SJSA1 (cell line): ENCODE measurements at places on chromosomes 1 and 21. TPM values are rescaled to one million over a fixed set of nuclear protein-coding genes. Genes with fewer than 3 reads are reported as not detected.

PDC gene
- not detected in 2 replicates for total RNA-seq

TNFRSF4 gene
- not detected in 2 replicates for total RNA-seq

MANEAL gene
- 0.95 TPM in 1 of 2 replicates, not detected in the other for total RNA-seq

TIMM17A gene
- total RNA-seq = 87.5 and 108 TPM in 2 replicates

ASCL5 gene
- total RNA-seq = not detected in 2 replicates

S100A12 gene
- not detected in 2 replicates for total RNA-seq
